A673 (cell line): ENCODE measurements at places on chromosomes 6 and 20. TPM values are rescaled to one million over a fixed set of nuclear protein-coding genes. Genes with fewer than 3 reads are reported as not detected.

The DEFB124 gene
- total RNA-seq = not detected in 2 replicates

The APOM gene
- total RNA-seq = 2.5 and 4.8 TPM in 2 replicates

The FAM8A1 gene
- 15.7 and 16.2 TPM in 2 replicates for total RNA-seq

The TP53TG5 gene
- 0.69 TPM in 1 of 2 replicates, not detected in the other for total RNA-seq

The DOK5 gene
- 4.9 and 5.4 TPM in 2 replicates for total RNA-seq

The ELMO2 gene
- total RNA-seq = 35.3 and 38.5 TPM in 2 replicates

GRCh38 chr6:66717801-66718200 is 1010.8 kb upstream of the EYS start:
- H3K4me3 ChIP-seq = no peak overlapping the region
- H3K4me1 ChIP-seq = peaks cover 14% of the 10 kb centered on the region
- no peak overlapping the region for H3K27ac ChIP-seq
- H3K36me3 ChIP-seq = no peaks in the 10 kb centered on the region

GRCh38 chr6:17886891-17887290 is 100.5 kb downstream of the KIF13A start:
- no peak overlapping the region for H3K4me3 ChIP-seq
- DNase-seq = no peak
- no peaks in the 10 kb centered on the region for H3K4me1 ChIP-seq
- no peaks in the 10 kb centered on the region for H3K27me3 ChIP-seq
- no peaks in the 10 kb centered on the region for H3K36me3 ChIP-seq

DNA sequence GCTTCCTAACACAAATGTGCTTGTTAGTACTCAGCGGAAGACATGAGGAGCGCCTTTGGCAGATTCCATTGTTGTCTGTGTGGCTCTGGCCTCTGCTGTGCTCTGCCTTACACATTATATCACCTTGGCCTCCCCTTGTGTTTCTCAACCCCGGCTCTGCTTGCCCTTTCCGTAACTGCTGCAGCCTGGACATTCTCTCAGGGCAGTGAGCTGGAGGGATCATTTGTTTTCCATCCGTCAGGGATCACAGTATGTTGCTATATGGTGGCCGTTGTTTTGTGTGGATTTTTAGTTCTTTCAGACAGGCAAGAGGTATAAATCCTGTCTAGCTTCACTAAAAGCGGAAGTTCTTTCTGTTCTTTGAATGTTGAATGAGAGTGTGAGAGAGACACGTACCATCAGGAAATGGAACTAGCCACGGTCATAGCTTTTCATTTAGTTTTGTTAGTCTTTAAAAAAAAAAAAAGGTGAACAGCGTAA is 175.1 kb downstream of the JARID2 start:
- peaks cover 7% of the 10 kb centered on the region for H3K4me1 ChIP-seq
- no peak overlapping the region for H3K27ac ChIP-seq
- H3K27me3 ChIP-seq = no peaks in the 10 kb centered on the region
- DNase-seq = no peak
- no peaks in the 10 kb centered on the region for H3K36me3 ChIP-seq

- H3K36me3 ChIP-seq = no peaks in the 10 kb centered on the region
- no peak for DNase-seq
- H3K4me3 ChIP-seq = no peak overlapping the region
- no peaks in the 10 kb centered on the region for H3K27me3 ChIP-seq
- H3K27ac ChIP-seq = no peak overlapping the region
These were observed 704.3 kb downstream of the TFAP2A start for GRCh38 chr6:9710574-9710973.

- peaks cover 44% of the 10 kb centered on the region for H3K27me3 ChIP-seq
- no peak overlapping the region for H3K4me3 ChIP-seq
- H3K27ac ChIP-seq = no peak overlapping the region
- no peaks in the 10 kb centered on the region for H3K4me1 ChIP-seq
- DNase-seq = no peak
These were observed 90.5 kb upstream of the EYA2 start for GRCh38 chr20:46804126-46804525.

DNA sequence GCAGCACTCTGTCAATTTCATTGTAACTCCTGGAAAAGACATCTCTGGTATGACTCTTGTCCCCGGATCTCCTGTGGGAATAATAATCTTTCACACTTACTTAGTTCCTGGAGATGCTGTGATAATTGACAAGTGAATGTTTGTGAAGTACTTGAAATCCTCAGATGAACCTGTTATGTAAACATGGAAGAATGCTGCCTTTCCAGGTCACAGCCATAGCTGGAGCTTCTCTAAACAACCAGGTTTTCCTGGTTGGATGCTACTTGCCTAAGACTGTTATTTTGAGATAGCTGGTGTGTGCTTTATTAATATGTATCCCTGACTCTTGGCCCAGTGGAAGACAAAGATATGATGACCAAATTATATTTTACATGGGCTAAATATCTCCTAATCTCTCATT is 228.6 kb downstream of the KCNQ5 start:
- no peak overlapping the region for H3K27ac ChIP-seq
- no peak for DNase-seq
- no peaks in the 10 kb centered on the region for H3K36me3 ChIP-seq
- H3K4me1 ChIP-seq = no peaks in the 10 kb centered on the region

DNA sequence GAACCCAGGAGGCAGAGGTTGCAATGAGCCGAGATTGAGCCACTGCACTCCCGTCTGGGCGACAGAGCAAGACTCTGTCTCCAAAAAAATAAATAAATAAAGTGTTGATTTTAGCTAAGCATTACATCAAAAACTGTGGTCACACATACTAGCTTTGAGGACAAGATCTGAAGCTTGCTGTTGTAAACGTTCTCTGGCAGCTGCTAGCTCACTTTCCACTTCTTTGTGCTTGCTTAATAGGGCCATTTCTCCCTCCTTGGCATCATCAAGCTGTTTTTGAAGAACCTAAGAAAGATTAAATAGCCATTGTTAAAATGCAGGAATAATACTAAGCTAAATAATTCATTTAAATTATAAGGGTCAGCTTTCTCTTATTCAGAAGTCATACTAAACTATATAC is 55.7 kb downstream of the FAM184A start:
- H3K36me3 ChIP-seq = no peaks in the 10 kb centered on the region
- H3K4me1 ChIP-seq = no peaks in the 10 kb centered on the region
- DNase-seq = no peak
- H3K4me3 ChIP-seq = no peak overlapping the region
- H3K27me3 ChIP-seq = no peaks in the 10 kb centered on the region

DNA sequence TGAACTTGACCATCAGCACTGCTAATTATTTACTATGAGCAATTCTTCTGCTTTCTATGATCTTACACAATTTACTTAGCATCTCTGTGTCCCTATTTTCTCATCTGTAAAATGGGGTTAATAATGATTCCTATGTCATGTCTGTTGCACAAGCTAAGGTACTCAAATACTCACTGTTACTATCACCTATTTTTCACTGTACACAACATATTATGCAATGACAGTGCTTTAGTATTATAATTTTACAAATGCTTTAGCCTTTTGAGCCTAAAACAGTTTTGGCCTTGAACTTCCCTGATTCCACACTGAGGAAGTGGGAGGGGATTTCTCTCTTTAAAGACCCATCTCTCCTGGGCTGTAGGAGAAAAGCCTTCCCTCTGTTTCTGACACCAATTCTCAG is 36.9 kb upstream of the THEMIS start:
- no peak overlapping the region for H3K27ac ChIP-seq
- H3K27me3 ChIP-seq = no peaks in the 10 kb centered on the region
- no peak for DNase-seq
- H3K4me1 ChIP-seq = no peaks in the 10 kb centered on the region
- H3K36me3 ChIP-seq = no peaks in the 10 kb centered on the region

GRCh38 chr6:28587746-28588075 is 62.0 kb downstream of the GPX5 start:
- DNase-seq = no peak
- H3K36me3 ChIP-seq = no peaks in the 10 kb centered on the region
- no peak overlapping the region for H3K27ac ChIP-seq
- peaks cover 21% of the 10 kb centered on the region for H3K4me1 ChIP-seq
- H3K27me3 ChIP-seq = no peaks in the 10 kb centered on the region

DNA sequence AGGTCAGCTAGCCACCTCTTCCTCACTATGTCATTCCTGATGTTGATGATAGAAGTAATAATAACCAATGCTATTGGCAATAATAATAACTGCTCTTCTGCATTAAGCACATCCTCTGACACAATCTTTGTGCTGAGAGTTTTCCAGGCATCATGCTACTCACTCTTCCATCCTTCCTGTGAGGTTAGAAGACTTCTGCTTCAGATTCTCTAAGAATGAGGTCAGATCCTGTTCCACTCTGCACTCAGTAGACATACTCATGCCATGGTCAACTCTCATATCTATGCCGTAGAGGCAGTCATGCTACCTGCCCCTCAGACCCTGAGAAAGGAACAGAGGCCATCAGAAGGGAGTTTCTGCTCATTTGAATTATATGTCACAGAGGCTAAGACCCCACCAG is 98.1 kb upstream of the TOP1 start:
- H3K4me1 ChIP-seq = no peaks in the 10 kb centered on the region
- no peak overlapping the region for H3K27ac ChIP-seq
- H3K36me3 ChIP-seq = no peaks in the 10 kb centered on the region
- DNase-seq = no peak

DNA sequence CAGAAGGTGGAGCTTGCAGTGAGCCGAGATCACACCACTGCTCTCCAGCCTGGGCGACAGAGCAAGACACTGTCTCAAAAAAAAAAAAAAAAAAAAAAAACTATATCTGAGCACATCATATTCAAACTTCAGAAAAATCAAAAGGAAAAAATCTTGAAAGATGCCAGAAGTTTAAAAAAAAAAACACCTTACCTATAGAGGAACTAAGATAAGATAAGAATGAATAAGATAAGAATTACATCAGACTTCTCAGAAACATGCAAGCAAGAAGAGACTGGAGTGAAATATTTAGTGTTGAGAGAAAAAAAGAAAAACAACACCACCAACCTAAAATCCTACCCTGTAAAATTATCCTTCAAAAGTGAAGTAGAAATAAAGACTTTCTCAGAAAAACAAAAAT is 116.8 kb upstream of the ARID1B start:
- H3K36me3 ChIP-seq = no peaks in the 10 kb centered on the region
- H3K4me3 ChIP-seq = no peak overlapping the region
- no peaks in the 10 kb centered on the region for H3K27me3 ChIP-seq
- H3K27ac ChIP-seq = no peak overlapping the region

- H3K36me3 ChIP-seq = no peaks in the 10 kb centered on the region
- no peaks in the 10 kb centered on the region for H3K4me1 ChIP-seq
- H3K4me3 ChIP-seq = no peak within 1 kb of the TSS
- no peak within 1 kb of the TSS for H3K27ac ChIP-seq
- H3K27me3 ChIP-seq = peaks cover 25% of the 10 kb centered on the region
These were observed at the start of gene HLA-DRA for GRCh38 chr6:32439602-32440214. Gene HLA-DRA, plus strand, starts transcription at chr6:32439887. Its CDS starts 64 bp downstream, at chr6:32439951.

DNA sequence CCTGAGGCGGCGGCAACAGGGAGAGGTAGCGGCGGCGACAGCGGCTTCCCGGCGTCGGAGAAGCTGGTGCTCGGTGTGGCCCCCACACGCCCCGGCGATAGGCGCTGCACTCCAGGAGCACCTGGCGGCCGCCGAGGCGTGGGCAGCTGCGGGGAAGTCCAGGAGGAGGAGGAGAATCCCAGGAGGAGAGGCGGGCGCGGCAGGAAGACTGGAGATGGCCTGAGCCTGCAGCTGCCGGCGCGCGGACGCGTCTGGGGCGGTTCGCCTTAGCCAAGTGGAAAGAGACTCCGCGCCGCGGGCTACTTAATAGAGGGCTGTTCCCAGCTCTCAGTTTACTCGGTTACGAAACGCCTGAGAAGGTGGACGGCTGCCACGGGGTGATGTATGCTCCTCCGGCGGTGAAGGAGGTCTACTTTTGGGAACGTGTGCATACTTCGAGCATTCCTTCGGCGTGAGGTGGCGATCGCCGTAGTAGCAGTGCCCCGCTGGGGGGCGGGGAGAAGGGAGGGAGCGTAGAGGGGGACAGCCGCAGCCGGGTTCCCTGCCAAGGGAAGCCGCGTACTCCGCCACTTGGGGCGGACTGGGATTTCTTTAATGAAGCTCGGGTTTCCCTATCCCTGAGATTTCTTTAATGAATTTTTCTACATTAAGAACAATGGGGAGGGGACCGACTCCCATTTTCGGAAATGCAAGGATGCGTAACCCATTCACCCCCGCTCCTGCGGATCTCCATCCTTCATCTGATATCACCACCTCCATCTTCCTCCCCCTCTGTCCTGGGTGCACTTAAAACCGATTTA is at the start of gene COL12A1:
TSS of gene COL12A1 (minus strand) at position 278 of the 800 bp plus-strand sequence. CDS start 3,261 bp downstream, outside the sequence.
- H3K4me3 ChIP-seq = peak within 1 kb of the TSS; percentile 53
- H3K4me1 ChIP-seq = peaks cover 19% of the 10 kb centered on the region
- H3K27me3 ChIP-seq = peaks cover 22% of the 10 kb centered on the region
- H3K36me3 ChIP-seq = no peaks in the 10 kb centered on the region
- no peak within 1 kb of the TSS for H3K27ac ChIP-seq
- DNase-seq = peak; percentile 75

DNA sequence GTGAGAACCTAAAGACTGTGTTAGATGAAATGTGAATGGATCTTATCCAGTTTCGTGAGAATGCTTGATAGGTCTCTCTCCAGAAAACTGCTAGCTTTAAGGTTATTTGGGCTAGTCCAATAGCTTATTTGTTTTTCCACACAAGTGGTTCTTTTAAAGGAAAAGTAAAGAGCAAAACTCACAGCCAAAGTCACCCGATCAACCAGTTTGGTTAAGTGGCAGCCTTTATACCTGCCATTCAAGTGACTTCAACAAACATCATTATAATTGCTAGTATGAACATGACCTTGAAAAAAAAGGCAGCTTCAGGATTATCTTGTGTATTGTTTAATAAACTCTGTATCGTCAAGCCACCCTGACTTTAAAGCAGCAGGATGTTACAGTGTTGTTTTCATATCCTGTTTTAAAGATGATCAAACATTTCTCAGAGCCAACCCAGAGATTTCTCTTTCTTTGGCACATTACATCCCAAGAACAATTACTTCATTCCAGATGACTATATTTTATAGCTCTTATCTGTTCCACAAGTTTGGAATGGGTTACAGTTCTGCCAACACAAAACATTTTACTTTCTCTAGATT is 253.4 kb downstream of the EPHA7 start:
- H3K27ac ChIP-seq = no peak overlapping the region
- no peaks in the 10 kb centered on the region for H3K4me1 ChIP-seq
- no peak for DNase-seq
- no peak overlapping the region for H3K4me3 ChIP-seq
- H3K27me3 ChIP-seq = no peaks in the 10 kb centered on the region

DNA sequence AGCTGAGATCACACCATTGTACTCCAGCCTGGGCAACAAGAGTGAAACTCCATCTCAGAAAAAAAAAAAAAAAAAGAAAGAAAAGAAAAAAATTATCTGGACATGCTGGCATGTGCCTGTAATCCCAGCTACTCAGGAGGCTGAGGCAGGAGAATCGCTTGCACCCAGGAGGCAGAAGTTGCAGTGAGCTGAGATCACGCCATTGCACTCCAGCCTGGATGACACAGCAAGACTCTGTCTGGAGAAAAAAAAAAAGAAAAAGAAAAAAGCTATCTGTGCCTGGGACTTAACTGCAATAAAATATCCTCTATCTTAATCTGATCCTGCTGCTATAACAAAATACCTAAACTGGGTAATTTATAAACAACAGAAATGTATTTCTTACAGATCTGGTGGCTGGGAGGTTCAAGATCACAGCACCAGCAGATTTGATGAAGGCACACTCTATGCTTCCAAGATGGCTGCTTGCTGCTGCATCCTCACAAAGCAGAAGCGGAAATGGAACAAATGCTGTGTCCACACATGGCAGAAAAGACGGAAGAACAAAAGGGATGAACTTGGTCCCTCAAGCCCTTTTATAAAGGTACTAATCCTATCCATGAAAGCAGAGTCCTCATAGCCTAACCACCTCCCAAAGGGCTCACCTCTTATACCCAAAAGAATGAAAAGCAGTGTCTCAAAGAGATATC is 273.3 kb upstream of the JARID2 start:
- no peaks in the 10 kb centered on the region for H3K36me3 ChIP-seq
- no peak overlapping the region for H3K4me3 ChIP-seq
- H3K27ac ChIP-seq = no peak overlapping the region
- peaks cover 10% of the 10 kb centered on the region for H3K4me1 ChIP-seq
- no peaks in the 10 kb centered on the region for H3K27me3 ChIP-seq
- no peak for DNase-seq
